Frontal cortex (tissue), 4 donors: ENCODE measurements at places on chromosomes 12 and 14. TPM values are rescaled to one million over a fixed set of nuclear protein-coding genes. Genes with fewer than 3 reads are reported as not detected.

DNA sequence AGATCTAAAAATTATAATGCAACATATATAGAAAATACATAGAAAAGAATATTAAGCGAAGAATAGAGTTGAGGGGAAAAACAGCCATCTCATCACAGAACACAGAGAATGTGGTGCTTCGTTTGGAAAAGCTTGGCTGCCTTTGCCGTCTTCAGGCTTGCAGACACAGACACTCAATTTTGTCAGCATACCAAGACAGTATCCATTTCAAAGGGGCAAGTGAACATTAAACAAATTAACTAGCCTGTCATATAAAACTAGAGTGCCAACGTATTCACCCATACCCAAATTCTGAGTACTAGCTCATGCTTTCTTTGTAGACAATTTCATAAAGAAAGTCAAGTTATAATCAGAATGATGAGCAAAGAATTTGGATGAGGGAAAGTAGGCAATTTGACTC, 40.5 kb downstream of the DMAC2L start:
- DNase-seq: no peak

- DNase-seq: no peak
Observed at GRCh38 chr14:103260629-103261124, 73.4 kb upstream of the EIF5 start.

DNA sequence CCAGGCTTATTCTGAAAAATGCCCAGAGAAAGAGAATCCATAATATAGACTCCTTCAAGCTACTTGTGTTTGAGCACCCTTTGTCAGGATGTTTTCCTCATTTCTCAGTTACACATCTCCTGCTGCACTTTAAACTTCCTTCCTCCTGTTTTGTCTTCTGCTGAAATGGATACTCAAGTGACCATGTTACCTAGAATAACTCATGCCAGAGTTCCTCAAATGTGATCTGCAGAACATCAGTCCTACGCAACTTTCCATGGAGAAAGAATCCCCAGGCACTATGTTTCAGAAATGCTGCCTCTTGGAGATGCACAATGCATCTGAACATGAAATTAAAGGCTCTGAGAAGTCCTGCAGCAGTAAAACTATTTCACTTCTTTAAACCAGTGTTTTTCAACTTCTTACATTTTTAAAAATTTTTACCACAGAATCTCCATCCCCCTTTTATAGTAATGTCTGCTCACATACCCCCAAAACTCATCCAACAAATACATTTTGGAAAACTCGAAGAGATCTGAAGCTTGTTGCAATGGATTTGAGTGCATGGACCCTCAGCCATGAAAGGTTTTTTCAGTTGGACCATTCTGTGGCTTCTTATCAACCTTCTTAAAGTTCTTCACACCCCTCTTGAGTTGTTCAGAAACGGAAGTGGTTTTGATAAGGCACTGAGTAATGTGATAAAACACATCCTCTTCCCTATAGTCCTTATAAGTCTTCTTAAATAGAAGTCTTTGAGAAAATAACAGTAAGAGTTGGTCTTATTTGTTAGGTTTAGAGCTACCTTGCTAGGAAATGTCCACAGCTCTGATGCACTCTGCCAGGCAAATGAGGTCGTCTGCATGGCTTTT, 84.5 kb upstream of the KCNA1 start:
- no peak for DNase-seq

DNA sequence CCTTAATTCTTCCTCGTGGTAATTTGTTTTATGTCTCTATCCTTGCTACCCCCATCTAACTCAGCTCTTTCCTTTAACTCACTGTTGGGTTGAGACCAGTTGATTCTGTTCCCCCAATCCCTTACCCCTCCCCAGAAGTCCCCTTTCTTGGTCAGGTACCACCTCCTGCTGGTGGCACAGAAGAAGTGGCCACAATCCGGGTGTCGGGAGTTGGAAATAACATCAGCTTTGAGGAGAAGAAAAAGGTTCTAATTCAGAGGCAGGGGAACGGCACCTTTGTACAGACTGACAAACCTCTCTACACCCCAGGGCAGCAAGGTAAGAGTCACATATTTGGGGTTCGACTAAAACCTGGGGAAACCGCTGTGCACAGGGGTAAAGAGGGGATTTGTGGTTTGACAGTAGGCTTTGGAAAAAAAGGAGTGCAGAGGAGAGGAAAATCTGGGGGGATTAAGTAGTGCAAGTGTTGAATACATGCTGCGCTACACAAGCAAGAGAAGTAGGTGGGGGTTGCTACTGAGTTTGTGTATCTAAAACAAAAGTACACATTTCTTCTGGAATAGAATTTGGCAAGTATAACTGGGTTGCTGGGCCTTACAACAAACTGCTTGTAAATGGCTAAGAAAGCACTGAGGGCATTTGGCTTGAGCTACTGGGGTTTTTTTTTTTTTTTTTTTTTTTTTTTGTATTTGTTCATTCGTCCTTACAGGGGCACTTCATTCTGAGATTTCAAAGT, 1.3 kb downstream of the A2ML1 start:
- DNase-seq: peak; percentile 46

- DNase-seq: no peak
Observed at GRCh38 chr12:104877103-104877705, 80.9 kb downstream of the SLC41A2 start.

DNA sequence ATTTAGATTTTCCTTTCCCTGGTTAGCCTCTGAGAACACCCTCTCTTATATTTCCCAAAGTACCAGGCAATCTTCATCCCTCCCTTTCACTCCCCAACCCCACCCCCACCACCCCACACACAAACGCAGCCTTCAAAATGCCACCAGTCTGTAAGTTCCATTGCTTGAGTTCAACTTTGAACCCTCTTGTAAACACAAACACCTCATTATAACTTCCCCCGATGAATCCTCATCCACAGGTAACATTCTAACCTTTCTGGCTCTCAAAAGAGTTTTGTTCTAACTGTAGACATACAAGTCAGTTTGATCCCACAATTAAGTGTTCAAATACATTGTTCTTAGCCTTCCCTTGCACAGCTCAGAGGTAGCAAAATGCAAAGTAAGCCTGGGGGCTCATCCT, 199.4 kb upstream of the FOXN3 start:
- no peak for DNase-seq

DNA sequence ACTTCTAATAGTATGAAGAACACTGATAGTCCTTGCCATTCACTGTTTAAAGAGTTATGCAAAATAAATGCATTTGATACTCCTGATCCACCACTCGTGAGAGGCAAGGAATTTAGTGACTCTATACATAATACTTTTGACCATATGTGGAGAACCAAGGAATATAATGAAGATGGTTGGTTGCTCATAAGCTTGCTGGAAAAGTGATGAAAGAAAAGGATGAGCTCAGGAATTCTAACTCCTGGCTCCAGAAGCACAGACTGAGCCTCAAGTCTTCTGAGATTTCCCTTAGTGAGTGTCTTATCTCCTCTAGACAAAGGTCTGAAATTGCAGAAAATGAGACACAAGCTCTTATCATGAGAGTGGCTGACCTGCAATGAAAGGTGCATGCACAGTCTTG, 57.1 kb upstream of the KRAS start:
- DNase-seq: no peak

DNA sequence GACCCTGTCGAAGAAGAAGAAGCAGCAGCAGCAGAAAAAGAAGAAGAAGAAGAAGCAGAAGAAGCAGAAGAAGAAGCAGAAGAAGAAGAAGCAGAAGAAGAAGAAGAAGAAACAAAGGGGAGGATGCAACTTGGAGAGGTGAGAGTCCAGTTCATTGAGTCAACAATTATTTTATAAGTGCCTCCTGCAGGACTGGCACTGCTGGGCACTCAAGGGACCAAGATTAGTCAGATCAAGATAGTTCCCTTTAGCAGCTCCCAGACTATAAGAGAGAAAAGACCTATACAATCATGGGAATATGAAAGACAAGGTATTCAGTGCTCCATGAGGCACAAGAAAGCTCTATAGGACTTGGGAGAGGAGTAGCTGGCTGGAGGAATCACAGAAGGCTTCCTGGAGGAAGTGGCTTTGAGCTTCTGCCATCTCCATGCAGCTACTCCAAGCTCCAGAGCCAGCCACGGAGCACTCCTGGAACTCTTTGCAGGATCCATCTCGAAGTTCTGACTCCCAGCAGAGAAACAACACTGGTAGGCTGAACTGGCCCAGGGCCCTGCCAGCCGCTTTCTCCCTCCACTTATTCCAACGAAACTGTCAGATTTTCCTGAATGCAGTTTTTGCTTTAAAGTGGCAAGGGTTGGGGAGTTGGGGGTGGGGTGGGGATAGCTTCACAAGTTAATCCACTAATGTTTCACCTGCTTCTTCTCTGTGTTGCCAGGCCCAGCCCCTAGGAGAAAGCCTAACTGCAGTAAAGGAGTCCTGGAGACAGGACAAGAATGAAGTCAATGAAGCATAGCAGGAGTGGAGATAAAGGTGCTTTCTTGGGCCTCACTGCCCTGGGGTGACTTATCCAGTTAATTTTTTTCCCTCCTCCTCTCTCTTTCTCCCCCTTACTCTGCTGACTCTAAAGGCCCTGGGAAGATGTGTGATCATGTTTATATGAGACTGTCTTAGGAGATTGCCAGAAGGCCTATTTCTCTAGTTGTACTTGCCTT, 140.1 kb upstream of the PARP11 start:
- DNase-seq: no peak

Gene LRRC43
- total RNA-seq: 2.0 TPM
